ENCODE measurements at places on chromosomes 3 and 15. TPM values are rescaled to one million over a fixed set of nuclear protein-coding genes. Genes with fewer than 3 reads are reported as not detected.

FGD5 gene
- 0.28 TPM for total RNA-seq

ALDH1A2 gene
- not detected for total RNA-seq

ACKR4 gene
- total RNA-seq, result 0.19 TPM

CNTN6 gene
- total RNA-seq, result not detected

TOPAZ1 gene
- not detected for total RNA-seq

ASB14 gene
- total RNA-seq, result not detected

MYZAP gene
- total RNA-seq, result 5.1 TPM

CXCR6 gene
- total RNA-seq, result not detected

CP gene
- 1.1 TPM for total RNA-seq

KCNAB1 gene
- 0.42 TPM for total RNA-seq

C3orf70 gene
- not detected for total RNA-seq

CCDC54 gene
- not detected for total RNA-seq

TMCO5A gene
- not detected for total RNA-seq

EPB42 gene
- total RNA-seq, result not detected

LRTM1 gene
- not detected for total RNA-seq

SLC28A1 gene
- not detected for total RNA-seq

RPP25 gene
- 5.7 TPM for total RNA-seq

GOLGA6A gene
- total RNA-seq, result not detected

KLHL25 gene
- 7.1 TPM for total RNA-seq
